Activated gamma-delta T cell (primary cell): ENCODE measurements at places on chromosomes 1 and 21.

DNA sequence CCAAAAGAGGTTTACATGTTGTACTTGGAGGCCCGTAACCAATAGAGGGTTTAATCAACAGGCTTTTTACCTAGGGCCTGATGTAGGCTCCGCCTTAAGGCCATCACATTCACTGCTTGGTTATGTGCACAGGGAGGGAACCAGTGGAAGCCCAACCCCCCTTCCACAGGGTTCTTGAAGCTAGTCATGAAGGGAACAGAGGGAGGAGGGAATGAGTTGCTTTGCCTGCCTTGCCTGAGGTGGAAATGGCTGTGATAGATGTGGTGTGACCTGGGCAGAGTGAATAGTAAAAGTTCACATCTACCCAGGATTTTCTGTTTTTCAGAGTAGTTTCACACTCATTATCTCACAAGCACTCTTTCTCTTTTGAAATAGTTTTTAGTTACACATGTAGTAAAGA, 215.1 kb downstream of the ST6GALNAC3 start:
- DNase-seq: no peak

GRCh38 chr1:182754087-182754486, 35.5 kb upstream of the NPL start:
- DNase-seq: no peak

DNA sequence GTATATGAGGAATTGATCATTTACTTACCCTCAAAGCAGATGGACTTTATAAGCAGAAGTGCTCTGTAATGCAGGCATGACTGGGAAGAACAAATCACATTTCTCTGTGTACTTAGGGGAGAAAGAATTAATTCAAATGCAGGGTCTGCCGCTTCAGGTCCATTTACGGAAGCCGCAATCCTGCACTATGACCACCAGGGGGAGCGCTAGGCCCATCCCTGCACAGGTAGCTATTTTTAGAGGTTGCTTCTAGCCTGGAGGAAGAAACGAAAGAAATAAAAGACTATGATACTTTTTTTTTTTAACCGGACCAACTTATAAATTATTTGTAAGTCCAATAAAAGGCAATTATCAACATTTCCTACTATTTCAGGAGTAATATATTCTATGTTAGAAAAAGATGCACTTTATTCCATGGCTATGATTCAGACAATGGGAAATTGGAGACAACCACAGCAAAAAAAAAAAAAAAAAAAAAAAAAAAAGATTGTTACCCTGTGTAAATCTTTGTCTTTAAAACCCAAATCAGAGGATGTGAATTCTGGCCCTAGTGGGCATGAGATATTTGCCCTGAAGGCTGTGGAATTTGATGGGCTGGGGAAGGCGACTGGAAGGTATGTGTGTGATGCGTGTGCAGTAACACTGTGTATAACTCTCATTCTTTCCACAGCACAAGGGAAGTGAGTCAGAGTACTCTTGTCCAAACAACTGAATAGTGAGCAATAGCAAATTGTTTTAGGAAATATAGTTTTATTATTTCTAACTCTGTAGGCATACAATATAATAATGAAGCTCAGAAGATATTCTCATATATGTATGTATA, 12.9 kb upstream of the FYB2 start:
- DNase-seq: no peak

GRCh38 chr1:184911830-184912229, 62.5 kb downstream of the NIBAN1 start:
- DNase-seq: no peak

GRCh38 chr1:181998858-181999257, 62.7 kb downstream of the ZNF648 start:
- DNase-seq: no peak

GRCh38 chr21:41071258-41072171, 96.4 kb upstream of the BACE2 start:
- no peak for DNase-seq
